M059J (cell line): ENCODE measurements at places on chromosomes 3 and 15.

DNA sequence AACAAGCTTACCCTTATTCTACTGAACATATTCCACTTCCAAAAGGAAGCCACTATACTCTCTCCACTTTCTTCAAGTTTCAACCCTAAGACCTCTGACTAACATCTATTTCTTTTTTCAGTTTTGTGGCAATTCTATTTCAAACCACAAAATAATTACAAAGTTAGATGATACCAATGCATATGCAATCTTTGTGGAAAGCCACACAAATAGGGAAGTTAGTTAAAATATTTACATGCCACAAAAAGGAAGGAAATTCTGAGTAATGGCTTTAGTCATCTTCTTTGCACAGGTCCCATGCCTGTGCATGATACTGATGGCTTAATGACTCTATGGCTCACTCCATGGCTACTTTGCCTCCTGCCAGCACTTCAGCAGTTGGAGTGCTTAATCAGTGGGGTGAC is 57.0 kb upstream of the MCTP2 start:
- peak; percentile 70 for DNase-seq

DNA sequence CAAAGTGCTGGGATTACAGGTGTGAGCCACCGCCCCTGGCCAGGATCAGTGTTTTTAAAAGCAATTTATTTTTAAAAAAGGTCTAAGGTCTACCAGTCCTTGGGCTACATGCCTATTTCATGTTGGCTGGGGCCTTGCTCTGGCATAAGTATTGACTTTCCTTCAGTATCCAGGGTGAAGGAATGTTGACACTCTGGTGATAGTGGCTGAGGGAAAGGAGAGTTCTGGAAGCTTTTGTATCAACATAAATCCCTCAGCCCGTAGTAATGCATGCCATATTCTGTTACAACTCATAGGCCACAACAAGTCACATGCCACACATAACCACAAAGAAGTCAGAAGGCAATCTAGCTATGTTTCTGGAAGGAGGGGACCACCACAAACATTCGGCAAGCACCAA is 273.9 kb downstream of the ROBO2 start:
- DNase-seq: no peak

- no peak for DNase-seq
These were observed at the start of gene SLITRK3 for GRCh38 chr3:165195640-165196576. TSS of gene SLITRK3 (minus strand) at chr3:165196384. CDS start at chr3:165190830, 5,554 bp downstream.

DNA sequence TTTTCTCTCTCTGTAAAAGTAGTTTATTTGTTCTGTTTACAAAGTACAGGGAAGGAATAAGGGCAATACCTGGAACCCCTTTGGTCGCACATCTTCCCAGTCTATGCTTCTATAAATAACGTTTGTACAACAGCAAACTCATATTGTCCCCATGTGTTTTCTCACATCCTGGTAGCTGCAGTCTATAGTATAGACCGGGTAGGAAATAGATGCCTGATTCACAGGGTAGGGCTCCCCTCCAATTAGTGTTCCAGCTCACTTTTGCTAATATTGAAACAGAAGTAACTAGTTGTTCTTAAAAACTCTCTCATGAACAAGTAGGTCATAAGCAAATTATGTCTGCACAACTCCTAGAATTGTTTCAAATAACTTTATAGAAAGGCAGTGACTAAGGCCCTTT is 17.7 kb downstream of the ATG7 start:
- DNase-seq: no peak

- DNase-seq: no peak
These were observed 454.9 kb downstream of the IL5RA start for GRCh38 chr3:2655229-2655701.

DNA sequence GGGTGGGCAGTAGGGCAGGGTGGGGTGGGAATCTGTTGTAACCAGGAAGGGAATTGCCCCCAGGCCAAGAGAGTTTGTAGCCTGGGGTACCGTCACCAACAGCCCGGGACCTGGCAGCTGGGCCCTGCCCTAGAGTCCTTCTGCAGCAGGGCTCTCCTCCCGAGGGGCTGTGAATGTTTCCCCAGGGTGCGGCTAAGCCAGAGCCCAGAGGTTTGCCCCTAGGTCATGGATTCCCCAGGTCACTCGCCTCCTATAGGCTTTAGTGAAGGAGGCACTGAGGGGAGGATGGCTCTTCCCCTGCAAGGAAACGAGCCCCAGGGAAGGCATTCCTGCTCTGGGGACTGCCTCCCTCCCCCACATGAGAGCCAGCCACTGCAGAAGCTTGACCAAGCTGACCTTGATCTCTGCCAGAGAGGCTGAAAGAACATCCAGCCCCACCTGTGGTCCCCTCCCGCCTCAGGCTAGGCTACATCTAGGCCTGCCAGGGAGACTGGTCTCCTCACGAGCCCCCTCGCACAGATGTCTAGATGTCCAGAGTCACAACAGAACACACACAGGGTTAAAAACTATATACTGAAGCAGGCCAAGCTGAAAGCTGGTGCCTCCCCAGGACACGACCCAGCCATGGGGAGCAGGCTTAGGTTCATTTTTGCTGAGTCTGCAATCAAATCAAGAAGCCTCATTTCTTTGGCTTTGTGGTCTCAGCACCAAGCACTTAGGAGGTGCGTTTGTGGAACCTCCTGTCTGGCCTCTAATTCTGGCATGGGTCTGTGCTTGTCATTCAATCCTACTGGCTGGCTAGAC is 69.1 kb upstream of the TAMM41 start:
- DNase-seq: no peak

- DNase-seq: no peak
These were observed 13.3 kb upstream of the LMAN1L start for GRCh38 chr15:74799255-74799855.

DNA sequence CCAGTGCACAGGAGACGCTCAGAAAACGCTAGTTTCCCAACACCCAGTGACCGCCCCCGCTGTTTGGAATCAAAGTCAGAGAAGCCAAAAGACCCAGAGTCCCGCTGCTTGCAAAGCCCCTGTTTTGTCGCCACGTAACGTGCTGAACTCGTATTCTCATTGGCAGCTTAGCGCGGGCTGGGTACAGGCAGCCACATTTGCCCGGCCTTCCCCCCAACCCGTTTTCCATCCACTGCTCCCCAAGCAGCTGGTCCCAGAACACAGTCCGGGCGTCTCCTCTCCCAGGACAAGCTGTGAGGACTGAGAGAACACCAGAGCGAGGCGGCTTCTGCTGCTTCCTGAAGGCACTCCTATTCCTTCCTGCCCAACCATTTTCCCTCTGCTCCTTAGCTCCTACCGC is 54.8 kb downstream of the RASGRF1 start:
- DNase-seq: no peak

DNA sequence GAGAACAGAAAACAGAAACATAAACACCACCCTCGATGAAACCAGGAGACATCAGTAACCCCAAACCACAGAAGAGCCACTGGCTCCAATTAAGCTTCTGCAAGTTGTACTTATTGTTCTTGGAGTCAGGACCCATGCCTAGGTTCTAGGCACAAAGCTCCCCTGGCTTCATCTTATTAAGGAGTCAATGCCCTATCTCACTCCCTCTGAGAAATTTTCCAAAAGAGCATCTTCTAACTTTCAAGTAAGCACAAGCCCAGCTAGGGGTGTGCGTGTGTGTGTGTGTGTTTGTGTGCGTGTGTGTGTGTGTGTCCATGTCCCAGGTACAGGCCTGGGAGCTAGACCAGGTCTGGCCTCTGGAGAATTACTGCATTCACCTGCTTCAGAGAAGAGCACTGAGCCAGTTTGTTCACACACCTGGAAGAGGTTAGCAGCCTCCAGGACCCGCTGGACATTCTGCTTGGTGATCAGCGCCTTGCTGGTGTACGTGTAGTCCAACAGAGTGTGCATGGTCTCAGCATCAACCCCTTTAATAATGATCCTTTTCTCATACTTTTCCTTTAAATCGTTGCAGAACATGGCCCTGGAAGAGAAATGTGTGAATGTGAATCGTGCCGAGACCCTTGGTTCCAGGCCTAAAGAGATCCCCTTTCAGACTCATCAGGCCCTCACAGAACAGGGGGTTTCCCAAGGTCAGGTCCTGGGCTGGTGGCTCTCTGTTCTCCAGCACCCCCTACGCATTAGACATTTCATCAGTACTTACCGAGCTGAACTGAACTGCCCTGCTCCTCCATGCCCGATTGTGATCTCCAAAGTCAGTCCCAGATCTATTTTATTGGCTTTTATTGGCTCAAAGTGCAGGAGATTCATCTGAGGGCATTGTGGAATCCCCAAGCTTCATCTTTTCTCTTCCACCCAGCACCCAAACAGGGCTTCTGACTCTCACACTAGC is 27.8 kb downstream of the KLHL6 start:
- no peak for DNase-seq

- DNase-seq: no peak
These were observed 70.9 kb upstream of the TGFBR2 start for GRCh38 chr3:30535525-30535924.

- DNase-seq: no peak
These were observed 73.0 kb downstream of the OXNAD1 start for GRCh38 chr3:16337856-16338540.

- DNase-seq: no peak
These were observed 10.0 kb downstream of the ANKDD1A start for GRCh38 chr15:64921711-64922110.

- DNase-seq: no peak
These were observed 1.9 kb downstream of the ROBO1 start for GRCh38 chr3:79765911-79766310.
